ENCODE measurements at places on chromosomes 4 and X.

DNA sequence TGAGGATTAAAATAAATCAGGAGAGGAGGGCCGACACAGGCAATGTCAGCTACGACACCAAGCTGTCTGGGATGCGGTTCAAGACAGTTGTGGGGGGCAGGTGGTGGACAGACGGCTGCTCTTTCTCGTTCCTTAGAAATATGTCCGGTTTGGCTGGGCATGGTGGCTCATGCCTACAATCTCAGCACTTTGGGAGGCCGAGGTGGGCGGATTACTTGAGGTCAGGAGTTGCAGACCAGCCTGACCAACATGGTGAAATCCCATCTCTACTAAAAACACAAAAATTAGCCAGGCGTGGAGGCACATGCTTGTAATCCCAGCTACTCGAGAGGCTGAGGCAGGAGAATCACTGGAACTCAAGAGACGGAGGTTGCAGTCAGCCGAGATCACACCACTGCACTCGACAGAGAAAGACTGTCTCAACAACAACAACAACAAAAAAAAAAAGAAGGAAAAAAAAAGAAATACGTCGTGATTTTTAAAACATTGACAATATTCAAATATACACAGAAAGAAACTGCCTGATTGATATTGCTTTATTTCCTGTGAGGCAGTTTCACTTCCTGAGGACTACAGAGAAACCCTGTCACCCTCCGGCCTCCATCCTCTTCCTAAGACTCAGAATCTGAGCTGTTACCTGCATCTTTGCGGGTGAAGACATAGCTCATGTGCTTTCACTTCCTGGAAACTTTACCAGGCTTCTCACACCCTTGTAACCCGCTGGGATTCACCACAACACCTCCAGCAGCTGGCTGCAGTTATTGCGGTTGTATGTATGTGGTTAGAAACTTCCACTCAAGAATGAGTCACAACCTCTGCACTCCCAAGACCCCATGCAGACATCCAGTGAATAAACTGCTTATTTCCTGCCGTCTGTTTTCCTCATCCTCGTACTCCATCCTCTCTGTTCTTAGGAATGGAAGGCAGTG is 63.8 kb upstream of the STS start:
- no peak for DNase-seq

DNA sequence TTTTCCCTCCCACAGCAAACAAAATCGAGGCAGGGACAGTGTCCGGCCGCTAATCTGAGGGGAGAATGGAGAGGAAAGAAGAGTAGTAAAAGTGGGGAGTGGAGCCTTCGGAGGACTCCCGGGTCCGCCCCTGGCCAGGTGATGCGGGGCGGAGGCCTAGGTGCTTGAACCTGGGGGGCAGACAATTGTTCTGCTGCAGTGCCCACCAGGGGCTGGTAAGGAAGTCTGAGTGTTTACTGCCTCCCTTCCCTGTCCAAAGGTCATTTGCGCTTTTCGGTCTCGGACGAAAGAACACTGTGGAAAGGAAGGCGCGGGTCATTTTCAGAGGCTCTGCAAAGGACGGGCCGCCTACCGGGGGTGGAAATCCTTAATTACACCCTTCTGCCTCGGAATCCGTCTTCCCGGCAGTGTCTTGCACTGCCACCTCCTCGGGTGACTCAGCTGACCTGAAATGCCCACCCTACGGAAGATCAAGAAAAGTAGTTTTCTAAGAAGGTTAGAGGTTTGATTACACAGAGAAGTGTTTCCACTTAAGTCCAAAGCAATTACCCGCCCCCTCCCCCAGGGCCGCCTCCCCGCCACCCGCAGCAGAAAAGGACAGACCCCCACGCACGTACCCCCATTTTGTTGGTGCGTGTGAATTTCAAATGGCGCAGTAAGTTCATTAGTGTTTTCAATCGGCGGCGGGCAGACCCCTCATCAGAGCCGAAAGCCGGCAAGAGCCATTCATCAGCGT is 99.9 kb upstream of the TENM3 start:
- DNase-seq: no peak

- no peak for DNase-seq
These were observed 108.0 kb upstream of the PCDH18 start for GRCh38 chr4:137640156-137640837.

GRCh38 chrX:2811271-2811670 is 17.5 kb upstream of the GYG2 start:
- DNase-seq: no peak

DNA sequence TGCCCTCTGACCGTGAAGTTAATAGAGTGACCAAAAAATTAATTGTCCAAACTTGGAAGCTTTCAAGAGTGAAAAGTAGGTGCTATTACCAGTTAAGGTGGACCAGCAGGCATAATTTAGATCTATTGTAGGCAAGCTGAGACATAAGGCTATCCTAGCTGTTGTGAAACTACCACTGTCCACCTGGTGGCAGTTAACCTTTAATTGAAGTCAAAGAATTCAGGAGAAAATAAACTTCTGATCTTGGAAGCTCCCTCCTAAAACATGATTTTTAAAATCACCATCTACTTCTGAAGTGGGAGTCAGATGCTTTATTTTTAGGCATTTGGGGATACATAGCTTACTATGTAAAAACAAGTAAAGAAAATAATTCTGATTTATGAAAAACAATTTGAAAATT is 636.3 kb upstream of the HTR2C start:
- no peak for DNase-seq

DNA sequence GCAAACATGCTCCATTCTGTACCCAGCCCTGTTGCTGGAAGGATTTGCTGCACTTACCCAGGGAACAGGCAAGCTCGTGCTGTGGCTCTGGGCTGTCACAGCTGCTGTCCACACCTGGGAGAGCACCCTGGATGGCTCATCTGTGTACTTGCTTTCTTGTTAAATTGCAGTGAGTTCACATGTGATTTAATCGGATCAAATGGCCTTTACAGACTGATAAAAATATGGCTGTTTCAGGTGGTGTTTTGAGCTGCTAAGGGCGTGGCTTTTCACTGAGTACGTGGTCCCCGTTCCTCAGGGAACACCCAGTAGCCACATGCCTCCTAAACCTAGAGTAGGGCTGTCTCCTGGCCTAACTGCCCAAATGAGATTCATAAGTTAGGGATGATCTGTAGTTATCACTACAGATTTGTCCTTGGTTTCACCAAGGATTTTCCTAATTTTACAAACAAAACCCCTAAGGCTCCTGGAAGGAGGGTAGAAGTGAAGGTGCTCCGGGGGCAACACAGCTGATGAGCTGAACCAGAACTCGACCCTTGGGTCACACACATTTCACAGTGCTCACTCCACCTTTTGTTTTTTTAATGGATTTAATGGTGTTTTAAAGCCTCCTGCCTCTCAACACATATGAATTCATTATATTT is 13.7 kb downstream of the KLKB1 start:
- no peak for DNase-seq

DNA sequence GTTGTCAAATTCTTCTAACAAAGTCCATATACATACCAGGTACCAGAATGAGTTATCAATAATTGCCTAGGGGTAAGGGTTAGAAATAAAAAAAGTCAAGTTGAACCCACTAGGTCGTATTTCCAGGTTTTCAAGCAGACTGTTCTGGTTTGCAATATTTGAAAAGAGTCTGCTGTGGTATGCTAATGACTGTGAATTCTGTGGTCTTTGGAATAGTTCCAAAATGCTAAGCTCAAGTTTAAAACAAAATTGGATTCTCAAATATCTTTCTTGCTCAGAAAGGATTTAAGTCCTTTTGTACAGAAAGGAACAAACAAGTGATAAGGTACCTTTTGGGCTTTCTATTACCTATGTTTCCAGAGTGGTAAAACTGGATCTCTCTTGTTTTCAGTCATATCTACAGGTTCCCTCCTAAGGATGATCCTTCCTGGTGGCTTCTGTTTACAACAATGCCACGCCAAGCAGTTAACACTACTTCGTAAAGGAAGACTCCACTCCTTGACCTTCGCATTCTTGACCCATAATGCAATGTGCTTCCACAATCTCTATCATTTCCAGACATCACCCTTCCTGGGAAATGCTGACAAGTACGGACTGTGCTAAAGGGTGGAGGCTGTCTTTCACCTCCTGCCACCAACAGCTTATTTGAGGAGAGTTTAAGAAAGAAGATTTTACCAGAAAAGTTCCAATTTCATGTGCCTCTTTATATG is 531.7 kb upstream of the FTHL17 start:
- no peak for DNase-seq

DNA sequence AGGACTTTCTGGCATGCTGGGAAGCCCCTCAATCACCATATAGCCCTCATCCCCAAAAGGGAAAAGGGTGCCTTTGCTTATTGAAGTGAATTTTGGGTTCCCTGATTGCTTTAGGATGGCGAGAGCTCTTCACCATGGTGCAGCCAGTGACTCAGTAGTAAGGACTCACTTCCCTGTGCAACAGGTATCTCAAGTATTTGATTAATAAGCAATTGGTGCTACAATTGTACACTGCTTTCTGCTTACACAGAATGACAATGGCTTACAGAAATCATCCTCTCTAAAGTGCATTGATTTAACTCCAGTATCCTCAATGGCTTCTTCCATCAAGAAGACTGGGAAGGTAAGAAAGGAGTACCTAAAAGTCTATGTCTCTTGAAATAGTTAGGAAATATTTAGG is 143.7 kb upstream of the SMIM10 start:
- no peak for DNase-seq

DNA sequence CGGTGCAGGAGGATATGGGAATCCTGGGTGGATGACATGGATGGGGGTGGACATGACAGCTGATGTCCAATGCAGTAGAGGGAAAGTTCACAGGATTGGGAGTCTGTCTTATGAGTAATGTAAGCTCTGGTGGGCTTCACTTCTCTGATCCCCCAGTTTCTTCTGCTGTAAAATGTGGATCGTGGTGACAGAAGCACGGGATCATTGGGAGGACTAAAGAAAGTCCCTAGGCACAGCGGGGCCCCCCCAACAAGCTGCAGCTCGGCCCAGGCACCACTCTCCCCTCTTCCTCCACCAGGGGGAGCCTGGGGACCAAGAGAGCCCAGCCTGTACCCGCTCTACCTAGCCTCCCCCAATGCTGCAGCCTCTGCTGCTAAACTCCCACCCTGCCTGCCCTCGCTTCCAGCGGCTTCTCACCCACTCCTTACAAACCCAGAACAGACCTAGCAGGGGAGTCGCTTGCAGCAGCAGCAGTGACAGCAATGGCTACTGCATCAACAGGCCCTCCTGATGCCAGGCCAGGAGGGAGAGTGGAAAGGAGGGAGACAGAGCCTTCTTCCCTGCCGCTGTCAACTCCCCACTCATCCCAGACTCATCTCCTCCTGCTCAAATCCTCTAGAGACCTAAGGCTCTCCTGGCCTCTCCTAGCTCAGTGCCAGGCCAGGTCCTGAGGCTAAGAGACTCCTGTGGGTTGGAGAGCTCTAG is 36.1 kb upstream of the IQSEC2 start:
- peak; percentile 71 for DNase-seq

DNA sequence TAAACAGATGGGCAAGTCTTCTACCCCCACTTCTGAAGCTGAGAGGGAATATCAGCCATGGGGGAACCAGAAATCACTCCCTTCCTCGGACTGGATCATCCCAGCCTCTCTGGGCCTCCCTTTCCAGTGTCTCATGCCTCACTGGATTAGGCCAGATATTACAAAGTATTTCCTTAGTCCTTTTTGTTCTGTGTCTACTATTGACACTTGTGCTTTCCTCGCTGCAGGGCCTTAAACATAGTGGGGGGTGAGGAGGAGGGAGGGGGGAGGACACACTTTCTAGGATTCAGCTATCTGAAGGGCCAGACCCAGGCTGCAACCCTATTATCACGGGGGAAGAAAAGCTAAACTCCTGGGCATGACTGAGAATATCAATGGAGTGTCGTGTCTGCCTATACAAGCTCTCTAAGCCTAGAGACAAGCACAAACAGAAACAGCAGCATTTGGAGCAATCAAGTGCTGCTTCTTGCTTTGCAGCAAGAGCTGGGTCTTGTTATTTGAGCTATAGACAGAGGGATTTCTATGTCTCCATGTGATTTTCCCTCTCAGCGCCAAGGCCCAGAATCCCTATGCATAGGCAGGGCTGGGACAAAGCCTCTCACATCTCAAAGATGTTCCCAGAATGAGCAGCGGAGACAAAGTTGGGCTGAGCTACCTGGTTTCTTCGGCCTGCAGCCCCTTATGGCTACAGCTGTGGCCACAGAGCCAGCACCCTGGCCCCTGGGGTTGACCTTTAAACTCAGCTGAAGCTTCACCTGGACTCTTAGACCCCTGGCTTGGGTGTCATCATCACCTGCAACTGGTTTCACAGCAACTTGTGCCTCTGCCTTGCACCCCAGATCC is 20.2 kb downstream of the PJA1 start:
- DNase-seq: no peak

- no peak for DNase-seq
These were observed 91.5 kb upstream of the ANKRD50 start for GRCh38 chr4:124804041-124804440.

- DNase-seq: no peak
These were observed 141.4 kb downstream of the KLHL8 start for GRCh38 chr4:87078987-87079486.

- no peak for DNase-seq
These were observed 73.0 kb upstream of the ADGRG2 start for GRCh38 chrX:19195243-19195610.

GRCh38 chr4:6032249-6033244 is 14.3 kb upstream of the C4orf50 start:
- DNase-seq: no peak

- DNase-seq: no peak
These were observed 36.5 kb downstream of the WDR1 start for GRCh38 chr4:10079912-10080588.

DNA sequence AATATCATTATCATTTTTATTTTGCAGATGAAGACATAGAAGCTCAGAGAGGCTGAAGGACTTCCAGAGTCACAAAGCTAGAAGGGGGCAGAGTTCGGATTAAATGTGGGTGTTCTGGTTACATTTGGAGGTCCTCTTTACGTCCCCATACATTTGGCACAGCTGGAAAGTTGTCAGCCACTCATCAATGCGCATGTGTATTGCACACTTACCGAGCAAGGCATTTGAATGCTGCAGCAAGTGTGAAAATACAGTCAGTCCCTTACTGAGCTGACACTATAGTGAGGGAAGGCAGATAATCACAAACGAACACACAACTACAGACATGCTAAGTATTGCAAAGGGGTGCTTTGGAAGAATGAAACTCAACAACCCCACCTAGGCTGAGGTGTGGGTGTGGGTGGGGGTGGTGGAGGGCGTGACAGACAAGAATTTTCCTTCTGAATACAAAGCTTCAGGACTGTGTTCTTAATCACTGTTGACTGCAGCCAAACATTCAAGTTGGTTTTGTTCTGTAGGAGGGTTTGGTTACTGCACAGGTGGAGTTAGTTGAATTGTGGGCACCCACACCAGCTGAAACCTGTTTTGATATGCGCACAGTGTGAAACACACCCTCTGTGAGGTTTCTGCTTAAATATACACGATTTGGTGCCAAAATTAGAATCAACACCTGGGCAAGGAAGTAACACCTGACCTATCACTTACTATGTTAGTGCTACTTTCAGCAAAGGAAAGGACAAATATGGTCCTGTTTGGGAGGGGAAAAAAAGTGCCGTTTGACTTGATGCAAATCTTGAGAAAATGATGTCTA is 72.4 kb downstream of the COQ2 start:
- no peak for DNase-seq

DNA sequence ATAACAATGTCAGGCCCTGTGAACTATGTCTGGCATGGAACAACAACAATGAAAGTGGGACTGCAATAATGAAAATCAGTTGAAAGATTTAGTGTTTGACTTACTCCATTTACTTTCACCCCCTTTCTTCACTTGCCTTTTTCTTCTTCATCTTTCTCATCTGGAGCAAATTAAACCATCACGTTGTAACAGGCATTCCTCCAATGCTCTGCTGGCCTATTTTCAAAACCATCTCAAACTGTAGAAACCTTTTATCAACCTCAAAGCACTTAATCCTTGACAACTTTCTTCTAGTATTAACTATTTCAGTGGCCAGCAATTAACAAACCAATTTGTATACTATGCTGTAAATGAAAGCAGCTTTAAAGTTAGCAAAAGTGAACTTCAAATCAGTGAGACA is 8.3 kb downstream of the KLHL13 start:
- DNase-seq: no peak

All from ovary (tissue), 10 donors.